Stimulated activated CD4-positive, alpha-beta T cell treated with anti-CD3 and anti-CD28 coated beads, TNF-alpha, amount 100 ng/mL, for 4 hours (primary cell): ENCODE measurements at places on chromosomes 5 and 9.

GRCh38 chr5:155260798-155261197 is 247.2 kb downstream of the KIF4B start:
- no peak for DNase-seq

DNA sequence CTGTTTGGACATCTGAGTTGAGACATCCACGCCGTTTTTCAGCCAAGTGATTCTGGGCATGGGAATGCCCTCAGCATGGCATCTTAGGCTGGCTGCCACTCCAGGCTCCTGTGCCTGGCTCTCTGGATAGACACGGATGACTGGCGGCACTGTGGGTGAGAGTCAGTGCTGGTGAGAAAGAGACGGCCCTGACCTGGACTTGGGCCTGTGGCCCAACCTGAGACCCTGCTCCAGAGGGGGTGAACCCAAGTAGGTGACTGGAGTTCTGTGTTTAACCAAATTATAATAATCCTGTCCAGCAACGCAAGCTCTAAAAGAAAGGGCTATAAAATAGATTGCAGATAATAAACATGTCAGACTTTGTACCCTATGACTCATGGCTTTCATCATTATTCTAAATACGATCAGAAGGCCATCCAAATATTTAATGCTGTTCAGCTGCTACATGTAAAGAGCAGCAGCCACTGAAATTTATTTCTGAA is 173.9 kb downstream of the HSPA4 start:
- no peak for DNase-seq

- DNase-seq: no peak
These were observed 22.5 kb downstream of the RANBP3L start for GRCh38 chr5:36279054-36279698.

DNA sequence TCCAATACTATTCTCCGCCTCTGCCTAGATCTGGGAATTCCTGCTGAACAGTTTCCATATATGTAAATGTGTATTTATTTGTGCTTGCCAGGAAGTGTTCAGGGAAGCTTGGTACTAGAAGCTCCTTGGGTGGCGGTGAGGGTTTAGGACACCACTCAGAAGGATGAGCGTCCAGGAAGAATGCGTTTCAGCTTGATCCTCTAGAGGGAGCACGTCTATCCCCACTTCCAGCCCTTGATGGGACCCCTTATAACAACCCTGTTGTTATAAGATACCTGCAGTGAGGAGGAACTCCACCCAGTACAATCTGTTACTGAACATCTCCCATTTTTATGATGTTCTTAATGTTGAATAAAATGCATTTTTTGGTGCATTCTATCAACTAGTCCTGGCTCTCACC is 88.9 kb downstream of the CYFIP2 start:
- no peak for DNase-seq

DNA sequence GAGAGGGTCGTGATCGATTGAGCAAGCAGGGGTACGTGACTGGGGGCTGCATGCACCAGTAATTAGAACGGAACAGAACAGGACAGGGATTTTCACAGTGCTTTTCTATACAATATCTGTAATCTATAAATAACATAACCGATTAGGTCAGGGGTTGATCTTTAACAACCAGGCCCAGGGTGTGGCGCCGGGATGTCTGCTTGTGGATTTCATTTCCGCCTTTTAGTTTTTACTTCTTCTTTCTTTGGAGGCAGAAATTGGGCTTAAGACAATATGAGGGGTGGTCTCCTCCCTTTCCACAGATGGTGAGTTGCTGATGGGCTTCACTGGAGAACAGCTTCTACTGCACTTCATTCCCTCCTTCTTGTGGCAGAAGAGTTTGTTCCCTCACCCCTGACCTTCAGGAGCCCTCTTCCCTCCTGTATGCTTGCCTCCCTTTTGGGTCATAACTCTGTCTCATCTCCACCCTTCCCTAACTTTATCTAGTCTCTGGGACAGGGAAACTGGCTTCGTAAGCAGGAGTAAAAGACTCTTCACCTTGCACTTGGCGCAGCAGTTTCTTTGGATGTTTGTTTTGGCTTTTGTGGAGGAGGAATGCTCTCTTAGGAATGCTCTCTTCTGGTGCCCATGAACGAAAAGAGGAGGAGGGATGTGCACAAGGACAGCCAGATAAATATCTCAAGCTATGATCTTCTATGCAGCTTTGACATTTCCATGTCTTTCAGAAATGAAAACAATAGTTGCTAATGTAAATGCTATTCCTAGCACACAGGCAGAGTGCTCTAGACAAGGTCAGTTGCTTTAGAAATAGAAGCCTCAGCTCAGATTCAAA is 139.8 kb upstream of the RPS23 start:
- no peak for DNase-seq

- no peak for DNase-seq
These were observed 95.0 kb upstream of the ARRDC3 start for GRCh38 chr5:91478096-91478495.

DNA sequence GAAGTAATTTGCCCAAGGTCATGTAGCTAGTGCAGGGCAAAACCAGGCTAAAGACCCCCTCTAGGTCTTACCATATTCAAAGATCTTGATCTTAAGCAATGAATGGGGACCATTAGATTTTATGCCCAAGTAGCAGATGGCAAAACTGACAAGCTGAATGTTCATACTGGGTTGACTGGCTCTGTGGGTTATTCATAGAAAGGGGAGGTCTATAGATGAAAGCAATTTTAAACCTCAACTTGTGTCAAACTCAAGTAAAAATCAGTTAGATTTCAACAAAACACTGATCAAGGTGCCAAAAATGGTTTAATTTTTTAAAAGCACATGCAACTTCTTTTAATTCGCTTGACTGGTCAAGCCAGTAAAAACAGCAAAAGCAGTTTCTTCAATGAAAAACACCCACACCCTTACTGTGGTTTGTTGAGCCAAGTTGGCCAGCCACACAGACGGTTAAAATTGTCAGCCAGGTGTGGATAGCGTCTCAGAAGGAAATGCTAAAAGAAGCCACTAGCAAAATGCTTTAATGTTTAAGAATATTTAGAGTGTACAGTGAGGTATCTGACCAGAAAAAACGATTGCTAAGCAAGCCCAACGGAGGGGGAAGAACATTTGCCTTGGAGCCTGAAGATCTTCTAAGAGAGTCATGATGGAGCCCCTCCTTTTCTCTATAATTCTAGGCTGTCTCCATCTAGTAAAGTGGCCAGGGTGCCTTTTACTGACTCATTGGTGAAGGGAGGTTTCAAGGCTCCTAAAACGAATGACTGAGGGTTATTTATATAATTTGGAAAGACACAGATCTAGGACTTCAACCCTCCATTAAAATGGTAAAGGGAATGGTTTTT is 539.6 kb upstream of the CLINT1 start:
- no peak for DNase-seq

- no peak for DNase-seq
These were observed 5.8 kb upstream of the C5orf52 start for GRCh38 chr5:157665467-157666070.

- no peak for DNase-seq
These were observed 83.7 kb downstream of the CEMIP2 start for GRCh38 chr9:71684566-71684965.

DNA sequence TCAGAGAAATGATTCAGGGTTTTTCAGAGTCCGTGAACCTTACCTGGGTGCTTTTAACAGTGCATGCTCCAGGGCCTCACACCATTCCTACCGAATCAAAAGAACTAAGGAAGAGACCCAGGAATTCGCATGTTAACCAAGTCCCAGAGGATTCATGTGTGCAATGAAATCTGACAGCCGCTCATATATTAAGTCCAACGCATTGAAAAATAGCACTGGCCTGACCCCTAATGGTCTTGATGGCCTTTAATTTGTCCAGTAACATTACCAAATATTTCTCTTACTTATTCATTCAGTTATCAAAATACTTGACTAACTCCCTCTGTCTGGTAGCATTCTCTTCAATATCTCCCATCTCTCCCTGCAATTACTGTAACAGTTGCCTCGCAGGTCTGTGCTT is 55.0 kb upstream of the MARCHF11 start:
- no peak for DNase-seq

GRCh38 chr9:124260769-124261603 is 3.2 kb downstream of the NEK6 start:
- no peak for DNase-seq

DNA sequence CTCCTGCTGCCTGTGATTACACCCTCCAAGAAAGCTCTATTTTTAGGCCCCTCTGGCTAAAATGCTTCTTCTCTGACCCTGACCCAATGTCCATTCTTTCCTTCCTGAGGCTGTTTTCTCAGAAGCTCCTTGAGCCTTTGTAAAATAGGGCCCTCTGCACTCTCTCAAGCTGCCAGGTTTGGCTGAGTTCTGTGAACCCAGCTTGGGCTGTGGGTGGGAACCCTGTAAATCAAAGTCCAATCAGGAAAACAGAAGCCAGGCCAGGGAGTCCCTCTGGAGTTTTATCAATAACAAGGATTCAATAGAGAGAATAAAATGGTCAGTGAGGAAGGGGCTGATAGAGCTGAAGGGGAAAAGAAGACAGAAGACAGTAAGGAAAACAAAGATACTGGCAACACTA is 43.7 kb upstream of the ERCC6L2 start:
- no peak for DNase-seq

DNA sequence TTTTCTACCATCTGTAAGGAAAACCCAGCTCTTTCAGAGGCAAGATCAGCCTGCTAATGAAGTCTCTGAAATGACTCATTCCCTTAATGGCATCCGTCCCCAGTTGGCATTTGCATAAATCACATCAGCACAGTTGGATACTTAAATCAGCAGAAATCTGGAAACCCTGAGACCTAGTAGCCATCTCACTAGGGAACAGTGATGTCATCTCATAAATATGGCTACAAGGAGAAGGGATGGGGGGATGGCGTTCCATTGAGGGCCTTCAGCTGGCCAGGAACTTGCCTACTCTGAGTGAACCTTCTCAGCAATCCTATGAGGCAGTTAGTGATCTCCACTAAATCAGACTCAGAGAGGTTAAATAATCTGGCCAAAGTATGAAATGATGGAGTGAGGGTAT is 81.8 kb downstream of the CMYA5 start:
- DNase-seq: no peak

GRCh38 chr9:107935931-107936330 is 446.4 kb upstream of the KLF4 start:
- no peak for DNase-seq

- DNase-seq: no peak
These were observed 464 bp downstream of the GDF9 start for GRCh38 chr5:132865668-132866341.

DNA sequence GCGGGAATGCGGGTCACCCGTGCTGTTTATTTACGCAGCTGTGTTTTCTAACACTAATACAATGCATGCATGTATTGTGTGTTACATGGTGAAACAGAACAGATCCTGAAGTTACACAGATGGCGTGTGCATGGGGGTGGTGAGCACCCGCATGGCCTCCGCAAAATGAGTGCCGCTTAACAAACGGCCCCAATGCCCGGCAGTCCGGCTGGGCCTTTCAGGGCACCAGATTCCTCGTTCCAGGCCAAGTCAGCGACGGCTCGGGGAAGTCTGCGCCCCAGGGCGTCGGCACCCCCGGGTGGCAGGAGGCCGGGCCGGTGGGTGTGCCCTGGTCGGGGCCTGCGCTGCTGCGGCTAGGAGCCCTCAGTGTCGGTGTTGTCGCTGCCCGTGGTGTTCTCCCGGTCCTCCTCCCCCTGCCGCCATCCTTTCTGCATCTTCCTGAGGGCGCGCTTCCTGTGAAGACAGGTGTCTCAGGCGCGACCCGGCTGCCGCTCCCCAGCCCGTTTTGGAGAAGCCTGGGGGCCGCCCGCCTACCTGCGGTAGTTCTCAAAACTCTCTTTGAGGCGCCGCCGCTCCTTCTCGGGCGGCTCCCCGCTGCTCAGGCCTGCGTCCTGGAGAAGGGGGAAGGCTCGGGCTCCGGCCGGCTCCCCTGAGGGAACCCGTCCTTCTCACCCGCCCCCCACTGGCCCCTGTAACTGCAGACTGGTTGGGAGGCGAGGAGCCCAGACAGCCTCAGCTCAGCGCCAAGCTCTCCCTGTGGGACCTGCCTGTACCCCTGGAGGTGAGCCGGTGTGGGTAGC is 605 bp upstream of the DNLZ start:
- DNase-seq: no peak

DNA sequence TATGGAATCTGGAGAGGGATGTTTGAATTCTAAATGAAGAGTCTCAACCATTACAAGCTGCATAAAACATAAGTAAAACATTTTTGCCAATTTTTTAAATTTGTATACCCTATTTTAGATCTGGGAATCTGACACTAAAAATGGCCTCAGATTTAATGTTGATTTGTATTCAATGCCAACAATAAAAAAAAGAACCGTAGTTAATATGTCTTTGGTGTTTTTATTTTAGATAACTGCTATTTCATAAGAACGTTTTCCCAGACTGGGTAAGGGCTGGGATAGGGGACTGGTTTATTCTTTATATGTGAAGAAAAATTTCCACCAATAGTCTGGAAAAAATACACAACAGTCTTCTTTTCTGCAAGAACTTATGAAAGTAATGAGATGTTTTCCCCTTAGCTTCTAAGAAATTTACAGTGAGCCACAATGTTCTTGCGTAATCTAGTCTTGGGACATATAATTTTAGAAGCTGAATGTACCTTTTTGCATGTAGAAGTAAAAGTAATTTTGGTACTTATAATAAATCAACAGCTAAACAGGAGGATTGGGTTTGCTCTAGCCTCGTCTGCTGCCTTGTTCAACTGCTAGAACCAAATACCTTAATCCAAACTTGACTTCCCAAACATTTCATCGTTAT is 244.6 kb upstream of the EFNA5 start:
- no peak for DNase-seq

GRCh38 chr9:137971477-137972138 is 94.0 kb downstream of the CACNA1B start:
- DNase-seq: no peak

GRCh38 chr9:129701549-129701948 is 36.1 kb downstream of the PRRX2 start:
- no peak for DNase-seq

DNA sequence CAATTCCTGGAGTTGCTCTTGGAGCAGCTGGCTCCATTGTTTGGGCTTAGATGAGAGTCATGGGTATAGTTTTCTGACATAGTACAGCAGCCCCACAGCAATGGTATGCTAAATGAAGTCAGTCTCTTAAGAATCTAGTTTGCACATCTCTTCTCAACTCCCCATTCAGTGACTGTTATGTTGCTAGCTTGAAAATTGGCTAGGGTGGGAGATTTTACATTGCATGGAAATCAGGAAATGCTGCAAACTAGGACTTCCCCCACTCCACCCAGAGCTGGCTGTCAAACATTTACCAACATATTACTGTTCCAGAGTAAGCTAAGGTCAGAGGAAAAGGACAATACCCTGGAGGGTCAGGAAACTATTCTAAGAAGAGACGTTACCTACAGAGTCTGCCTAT is 17.6 kb upstream of the FCHO2 start:
- DNase-seq: no peak

- no peak for DNase-seq
These were observed 657.9 kb downstream of the ACTL7B start for GRCh38 chr9:108197899-108198298.

DNA sequence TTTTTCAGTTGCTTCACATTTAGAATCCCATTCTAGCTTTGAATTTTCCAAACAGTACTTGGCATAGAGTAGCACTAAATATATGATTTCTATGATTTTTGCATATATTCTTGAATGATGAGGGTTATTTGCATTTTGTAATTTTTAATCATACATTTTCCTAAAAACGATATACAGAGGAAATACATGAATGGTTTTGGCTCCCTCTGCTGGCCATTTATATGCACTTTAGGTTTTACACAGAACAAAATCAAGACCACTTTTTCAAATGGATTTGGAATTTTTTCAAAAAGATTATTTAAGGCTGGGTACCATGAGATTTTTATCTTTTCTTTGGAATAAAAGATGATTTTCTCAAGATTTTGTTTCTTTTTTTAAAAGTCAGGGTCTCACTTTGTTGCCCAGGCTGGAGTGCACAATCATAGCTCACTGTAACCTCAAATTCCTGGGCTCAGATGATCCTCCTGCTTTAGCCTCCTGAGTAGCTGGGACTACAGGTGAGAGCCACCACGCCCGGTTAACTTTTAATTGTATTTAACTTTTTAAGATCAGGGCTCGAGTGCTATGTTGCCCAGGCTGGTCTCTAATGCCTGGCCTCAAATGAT is 16.7 kb upstream of the COMMD10 start:
- DNase-seq: no peak
